NCI-H1092 treated with DMSO at 0.1 percent for 48 hours (cell line): ENCODE measurements at places on chromosomes 16 and 17.
A peak's percentile ranks its signal among the peaks of the same experiment; 100 is the strongest.

GRCh38 chr17:8966926-8967325 lies 1.4 kb upstream of the PIK3R5 start:
- no peak for DNase-seq

- no peak for DNase-seq
Measured at GRCh38 chr16:89958068-89958467, 9.5 kb downstream of the DEF8 start.

GRCh38 chr16:84042879-84043485 lies 387 bp upstream of the SLC38A8 start:
- no peak for DNase-seq

DNA sequence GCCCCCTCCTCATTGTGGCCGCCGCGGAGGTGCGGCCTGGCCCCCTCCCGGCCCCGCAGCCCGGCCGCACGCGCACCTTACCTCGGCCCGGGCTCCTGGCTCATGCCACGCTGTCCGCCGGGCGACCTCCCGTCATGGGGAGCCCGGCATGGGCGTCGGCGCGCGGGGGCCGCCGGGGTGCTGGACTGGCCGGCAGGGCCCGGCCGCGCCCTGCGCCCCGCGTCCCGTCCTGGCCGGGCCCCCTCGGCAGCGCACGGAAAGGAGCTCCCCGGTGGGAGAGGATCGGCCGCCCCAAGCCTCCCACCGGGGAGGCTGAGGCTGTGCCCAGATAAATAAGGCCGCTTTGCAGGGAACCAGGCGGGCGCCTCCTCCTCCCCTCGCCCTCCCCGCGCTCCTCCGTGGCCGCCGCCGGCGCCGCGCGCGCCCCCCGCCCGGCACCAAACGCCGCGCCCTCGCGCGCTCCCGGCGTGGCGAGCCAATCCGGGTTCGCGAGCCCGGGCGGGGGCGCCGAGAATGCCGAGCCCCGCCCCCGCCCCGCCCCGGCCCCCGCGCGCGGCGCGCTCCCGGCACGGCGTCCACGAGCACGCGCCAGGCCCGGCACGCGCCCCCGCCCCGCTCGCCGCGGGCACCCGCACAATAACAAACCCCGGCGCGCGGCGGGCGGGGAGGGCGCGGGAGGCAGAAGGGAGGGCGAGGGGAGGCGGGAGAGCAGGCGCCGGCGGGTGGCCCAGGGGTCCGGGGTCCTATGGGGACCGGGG lies at the start of gene FBXL16:
TSS of gene FBXL16 (minus strand) at position 371 of the 758 bp plus-strand sequence. CDS start 8,396 bp downstream, outside the sequence.
- DNase-seq: peak; percentile 65

DNA sequence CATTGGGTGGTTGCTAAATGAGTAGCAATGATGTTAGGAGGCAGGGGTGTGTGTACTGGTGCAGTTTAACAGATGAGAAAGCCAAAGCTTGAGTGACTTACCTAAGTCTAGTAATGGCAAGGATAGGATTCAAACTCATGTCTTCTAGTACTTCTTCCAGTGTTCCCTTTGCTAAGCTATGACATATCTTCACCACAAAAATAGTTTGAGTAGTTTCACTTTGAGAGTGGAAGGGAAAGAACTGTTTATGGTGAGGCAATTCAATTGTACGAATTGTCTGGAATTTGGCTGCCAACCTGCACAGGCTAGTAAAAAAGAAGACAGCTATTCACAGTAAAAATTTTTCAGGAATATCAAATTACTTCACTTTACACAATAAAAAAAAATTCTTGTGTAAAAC lies 138.0 kb downstream of the NLK start:
- no peak for DNase-seq

DNA sequence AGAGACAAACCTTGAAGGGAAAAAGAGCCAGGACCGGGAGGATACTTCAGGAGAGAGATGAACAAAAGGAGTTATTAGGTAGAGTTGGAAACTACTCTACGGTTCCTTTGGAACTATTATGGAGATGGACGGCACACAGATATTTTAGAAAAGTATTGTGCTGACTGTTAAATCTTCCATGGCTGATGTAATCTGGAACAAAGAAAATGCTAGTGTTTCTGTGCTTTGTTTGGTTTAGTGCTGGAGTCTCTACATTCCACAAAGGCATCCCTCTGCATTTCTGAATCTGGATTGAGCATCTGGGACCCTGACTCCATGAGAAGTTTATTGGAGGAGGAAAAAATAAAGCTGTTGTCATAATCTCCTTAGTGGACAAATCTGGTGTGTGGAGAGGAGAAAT lies 57.2 kb downstream of the RPGRIP1L start:
- no peak for DNase-seq

GRCh38 chr16:85417156-85417860 lies 195.8 kb upstream of the GSE1 start:
- no peak for DNase-seq

- no peak for DNase-seq
Measured at GRCh38 chr16:52914428-52914827, 138.3 kb downstream of the CHD9NB start.

DNA sequence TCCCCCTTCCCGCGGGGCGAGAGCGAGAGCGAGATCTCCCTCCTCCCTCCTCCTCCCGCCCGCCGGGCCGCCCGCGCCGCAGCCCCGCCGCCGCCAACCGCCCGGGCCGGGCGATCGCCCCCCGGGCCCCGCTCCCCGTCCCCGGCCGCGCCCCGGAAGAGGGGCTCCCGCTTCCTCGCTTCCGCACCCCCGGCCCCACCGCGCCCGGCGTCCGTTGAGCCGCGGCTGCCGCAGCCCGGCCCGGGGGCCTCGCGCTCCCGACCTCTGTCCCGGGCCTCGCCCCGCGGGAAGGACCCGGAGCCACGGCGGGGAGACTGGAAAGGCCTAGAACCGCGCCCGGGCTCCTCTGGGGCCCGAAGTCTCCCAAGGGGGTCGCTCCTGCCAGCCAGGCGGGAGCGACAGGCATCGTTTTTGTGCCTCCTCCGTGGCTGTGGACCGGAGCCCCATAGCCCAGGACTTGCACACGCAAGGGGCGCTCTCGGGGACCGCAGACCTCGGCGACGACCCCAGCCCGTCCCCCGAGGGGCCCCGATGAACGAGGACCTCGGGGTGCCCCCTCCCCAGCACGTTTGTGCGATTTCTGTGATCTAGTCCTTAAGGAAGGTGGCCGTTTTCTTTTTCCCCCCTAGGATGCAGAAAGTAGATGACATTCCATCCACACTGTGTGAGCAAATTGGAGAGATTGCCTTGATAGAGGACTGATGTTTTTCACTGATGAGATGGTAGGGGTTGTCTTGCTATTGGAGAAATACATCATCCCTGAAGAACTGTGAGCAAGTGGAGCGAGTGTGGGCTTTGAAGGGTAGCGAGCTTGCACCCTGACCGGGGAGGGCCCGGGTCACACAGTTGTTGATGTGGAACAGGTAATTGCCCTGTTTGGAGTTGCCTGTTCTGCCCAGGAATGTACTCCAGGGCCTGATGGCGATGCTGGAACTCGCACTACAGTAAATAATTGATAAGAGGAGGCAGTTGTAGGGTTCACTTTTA lies 611 bp downstream of the BANP start:
- peak; percentile 40 for DNase-seq

DNA sequence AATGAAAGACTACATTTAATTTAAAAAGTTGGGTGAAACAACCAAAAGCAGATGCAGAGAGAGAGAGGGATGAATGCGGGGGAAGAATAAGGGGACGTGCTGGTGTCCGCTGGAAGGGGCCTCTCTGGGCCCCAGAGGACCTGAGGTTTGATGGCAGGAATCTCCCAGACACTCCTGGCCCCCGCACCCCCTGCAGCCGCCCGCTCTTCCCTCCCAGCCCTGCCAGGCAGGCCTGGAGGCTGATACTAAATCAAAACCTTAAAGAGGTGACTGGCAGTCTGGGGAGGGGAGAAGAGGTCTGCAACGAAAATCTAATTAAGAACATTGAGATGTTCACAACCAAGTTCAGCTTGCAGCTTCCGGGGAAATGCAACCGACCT lies 2.4 kb downstream of the FOXL1 start:
- DNase-seq: no peak

- DNase-seq: peak; percentile 77
Measured at GRCh38 chr16:85717393-85718152, 28.8 kb upstream of the GINS2 start.

DNA sequence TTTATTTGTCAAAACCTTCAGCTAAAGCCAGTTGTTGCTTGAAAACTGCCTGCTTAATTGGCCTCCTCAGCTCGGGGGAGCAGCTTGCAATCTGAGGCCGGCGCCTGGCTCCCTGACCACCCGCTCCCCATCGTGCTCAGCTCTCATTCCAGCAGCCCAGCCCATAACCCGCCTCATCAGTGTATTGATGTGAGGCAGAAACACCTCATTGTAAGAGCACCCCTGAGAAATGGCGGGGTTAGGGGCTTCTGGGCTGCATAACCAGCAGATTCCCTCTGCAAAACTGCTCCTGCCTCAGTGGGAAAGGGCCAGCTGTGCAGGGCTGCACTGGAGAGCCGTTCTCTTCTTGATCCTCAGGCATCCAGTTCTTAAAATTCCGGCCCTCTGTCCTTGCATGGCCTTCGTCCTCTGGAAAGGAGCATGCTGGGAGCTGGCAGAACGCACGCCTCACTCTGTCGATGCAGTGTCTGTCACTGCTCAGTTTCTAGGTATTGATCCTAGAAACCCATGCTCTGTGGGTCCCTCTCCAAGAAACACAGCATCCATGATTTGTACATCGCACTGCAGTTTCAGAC lies 113.8 kb upstream of the CHMP6 start:
- DNase-seq: no peak

- peak; percentile 20 for DNase-seq
Measured at GRCh38 chr17:68378268-68379176, 78.8 kb downstream of the WIPI1 start.

- no peak for DNase-seq
Measured at GRCh38 chr17:82862737-82863382, 23.0 kb upstream of the ZNF750 start.

GRCh38 chr16:87033541-87034300 lies 283.5 kb downstream of the C16orf95 start:
- no peak for DNase-seq

- peak; percentile 64 for DNase-seq
Measured at GRCh38 chr16:19655242-19655777, 62.7 kb downstream of the KNOP1 start.

DNA sequence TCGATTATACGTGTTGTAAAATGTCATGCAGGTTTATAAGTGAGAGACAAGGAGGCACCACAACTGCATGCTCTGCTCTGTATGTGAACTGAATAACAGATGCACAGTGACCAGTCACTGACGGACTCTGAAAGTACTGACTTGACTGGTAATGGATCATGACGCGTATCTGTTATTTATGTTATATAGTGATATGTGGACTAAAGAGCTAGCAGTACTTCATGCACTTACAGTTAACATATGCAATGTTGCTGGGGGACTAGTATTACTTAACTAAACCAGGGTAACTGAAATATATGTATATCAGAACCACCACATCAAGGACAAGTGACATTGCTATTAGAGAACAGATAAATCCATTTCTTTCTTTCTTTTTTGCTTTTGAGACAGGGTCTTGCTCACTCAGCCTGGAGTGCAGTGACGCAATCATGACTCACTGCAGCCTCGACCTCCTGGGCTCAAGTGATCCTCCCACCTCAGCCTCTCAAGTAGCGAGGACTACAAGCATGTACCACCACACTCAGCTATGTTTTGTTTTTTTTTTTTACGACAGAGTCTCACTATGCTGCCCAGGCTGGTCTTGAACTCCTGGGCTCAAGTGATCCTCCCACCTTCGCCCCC lies 17.2 kb downstream of the COIL start:
- no peak for DNase-seq

GRCh38 chr16:73047536-73048291 lies at the start of gene ZFHX3:
Gene ZFHX3, minus strand, starts transcription at chr16:73048128. Its CDS starts 87,983 bp downstream, at chr16:72960145.
- DNase-seq: peak; percentile 64

DNA sequence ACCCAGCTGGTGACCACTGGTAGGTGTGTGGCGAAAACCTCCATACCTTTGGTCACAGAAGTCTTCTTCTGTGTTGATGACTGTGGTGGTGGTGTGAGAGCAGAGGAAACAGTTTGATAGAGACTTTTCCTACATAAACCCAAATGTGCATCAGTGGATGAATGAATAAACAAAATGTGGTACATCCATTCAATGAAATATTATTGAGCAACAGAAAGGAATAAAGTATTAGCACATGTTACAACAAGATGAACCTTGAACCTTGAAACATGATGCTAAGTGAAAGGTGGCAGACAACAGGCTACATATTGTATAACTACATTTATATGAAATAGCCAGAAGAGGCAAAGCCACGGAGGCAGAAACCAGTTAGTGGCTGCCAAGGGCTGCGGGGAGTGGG lies 15.2 kb downstream of the CDK5R1 start:
- no peak for DNase-seq

- DNase-seq: no peak
Measured at GRCh38 chr16:69073181-69073702, 32.2 kb upstream of the HAS3 start.

GRCh38 chr17:50203604-50204345 lies 2.3 kb upstream of the COL1A1 start:
- no peak for DNase-seq

DNA sequence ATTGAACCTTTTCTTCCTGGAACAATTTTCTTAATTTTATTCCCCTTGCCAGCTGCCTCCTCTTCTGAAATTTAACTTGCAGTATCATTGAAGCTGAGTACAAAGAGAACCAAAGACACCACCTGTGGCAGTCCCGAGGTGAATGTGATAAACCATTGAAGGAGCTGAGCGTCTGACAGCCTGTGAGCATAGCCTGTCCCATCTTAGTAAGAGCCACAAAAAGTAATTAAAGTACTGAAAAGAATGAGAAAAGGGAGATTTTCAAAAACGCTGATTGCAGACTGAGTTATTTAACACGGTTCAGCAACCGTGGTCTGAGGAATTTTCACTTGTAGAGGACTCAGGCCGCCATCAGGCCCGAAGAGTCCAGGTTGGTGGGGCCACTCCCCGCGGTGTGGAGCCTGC lies 27.2 kb upstream of the ST6GALNAC1 start:
- no peak for DNase-seq
